ENCODE measurements at places on chromosomes 2 and 18.

DNA sequence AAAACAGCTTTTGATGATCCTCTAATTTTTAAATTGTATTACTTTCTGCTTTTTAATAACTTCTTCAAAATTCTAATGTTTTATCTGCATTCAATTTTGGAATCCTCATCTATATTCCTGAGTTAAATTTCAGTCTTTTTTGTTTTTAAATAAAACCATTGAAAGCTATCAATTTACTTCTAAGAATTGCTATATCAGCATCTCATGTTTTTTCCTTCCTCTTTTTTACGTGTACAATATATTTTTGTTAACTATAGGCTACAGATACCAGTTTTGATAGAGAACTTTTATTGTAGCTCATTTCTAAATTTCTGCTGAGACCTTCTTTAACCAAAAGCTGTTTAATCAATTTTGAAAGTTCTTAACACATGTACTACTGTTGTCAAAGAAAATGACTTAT lies 84.5 kb downstream of the SS18 start:
- DNase-seq, result no peak

GRCh38 chr2:199842631-199843395 lies 8.2 kb downstream of the FTCDNL1 start:
- no peak for DNase-seq

- no peak for DNase-seq
Observed at GRCh38 chr18:644395-645004, 13.0 kb upstream of the TYMS start.

DNA sequence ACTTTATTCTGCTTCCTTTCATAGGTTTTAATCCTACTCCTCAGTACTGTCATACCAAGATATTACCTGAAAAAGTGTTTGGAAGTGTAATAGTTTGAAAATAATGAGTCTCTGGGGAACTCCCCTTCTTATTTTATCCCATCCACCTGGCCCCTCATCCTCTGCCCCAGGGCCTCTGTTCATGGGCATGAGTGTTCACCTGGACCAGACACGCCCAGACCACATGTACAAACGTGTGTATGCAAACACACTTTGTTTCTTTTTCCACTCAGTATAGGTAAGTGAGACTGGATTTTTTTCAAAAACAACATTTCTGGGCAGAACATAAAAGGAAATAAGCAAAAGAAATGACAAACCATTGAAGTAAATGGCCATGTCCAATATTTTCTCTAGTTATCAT lies 62.1 kb upstream of the THSD7B start:
- DNase-seq, result no peak

GRCh38 chr2:59690849-59691248 lies 862.6 kb downstream of the BCL11A start:
- no peak for DNase-seq

- no peak for DNase-seq
Observed at GRCh38 chr2:235747786-235748091, 253.9 kb downstream of the AGAP1 start.

DNA sequence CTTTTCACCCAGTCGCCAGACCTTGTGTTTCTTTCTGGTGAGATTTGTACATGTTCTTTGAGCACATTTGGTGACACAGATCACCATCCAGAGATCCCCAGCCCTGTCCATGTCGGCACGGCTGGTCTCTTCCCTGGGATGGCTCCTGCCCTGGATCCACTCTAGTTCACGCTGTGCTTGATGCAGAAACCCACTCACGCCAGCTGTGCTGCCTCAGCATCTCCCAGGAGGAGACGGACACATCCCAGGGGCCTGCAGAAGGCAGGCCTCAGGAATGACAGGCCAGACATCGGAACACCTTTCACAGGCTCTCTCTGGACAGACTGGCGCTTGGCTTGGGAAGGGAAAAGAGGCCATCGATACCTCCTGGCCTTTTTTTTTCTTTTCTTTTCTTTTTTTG lies 203.6 kb downstream of the ACKR3 start:
- DNase-seq, result no peak

DNA sequence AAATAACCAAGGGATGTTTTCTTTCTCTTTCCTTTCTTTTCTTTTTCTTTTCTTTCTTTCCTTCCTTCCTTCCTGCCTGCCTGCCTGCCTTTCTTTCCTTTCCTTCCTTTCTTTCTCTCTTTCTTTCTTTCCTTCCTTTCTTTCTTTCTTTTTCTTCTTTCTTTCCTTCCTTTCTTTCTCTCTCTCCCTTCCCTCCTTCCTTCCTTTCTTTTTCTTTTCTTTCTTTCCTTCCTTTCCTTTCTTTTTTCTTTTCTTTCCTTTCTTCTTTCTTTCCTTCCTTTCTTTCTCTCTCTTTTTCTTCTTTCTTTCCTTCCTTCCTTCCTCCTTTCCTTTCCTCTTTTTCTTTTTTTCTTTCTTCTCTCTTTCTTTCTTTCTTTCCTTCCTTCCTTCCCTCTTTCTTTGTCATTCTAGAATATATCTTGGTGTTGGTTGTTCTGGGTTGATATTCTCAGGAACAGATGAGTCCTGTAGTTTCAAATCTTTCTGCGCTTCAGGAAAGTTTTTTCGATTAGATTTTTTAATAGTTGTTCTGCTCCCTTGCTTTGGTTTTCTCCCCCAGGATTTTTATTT lies 101.5 kb upstream of the FBXO11 start:
- no peak for DNase-seq

GRCh38 chr2:145360129-145360790 lies 840.3 kb upstream of the ZEB2 start:
- no peak for DNase-seq

GRCh38 chr2:191866675-191867506 lies 20.0 kb upstream of the CAVIN2 start:
- DNase-seq, result no peak

GRCh38 chr18:59311631-59312030 lies 6.8 kb downstream of the CPLX4 start:
- DNase-seq, result no peak

- no peak for DNase-seq
Observed at GRCh38 chr2:133218204-133218603, 350.1 kb downstream of the NCKAP5 start.

DNA sequence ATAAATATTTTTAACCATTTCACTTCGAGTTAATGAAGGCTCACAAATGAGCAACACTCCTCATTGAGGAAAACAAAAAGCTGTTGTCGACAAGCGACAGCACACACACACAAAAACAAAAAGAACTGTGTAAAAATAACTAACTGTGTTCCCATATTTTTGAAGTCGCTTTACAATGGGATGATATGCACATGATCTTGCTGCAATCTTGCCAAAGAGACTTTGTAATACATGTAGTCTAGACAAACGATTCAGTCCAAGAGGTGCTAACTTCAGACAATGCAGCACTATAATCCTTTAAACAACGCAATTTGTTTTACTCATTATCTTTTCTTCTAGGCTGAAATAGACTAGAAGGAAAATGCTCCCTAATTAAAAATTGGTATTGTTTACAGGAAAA lies 7.2 kb upstream of the USP34 start:
- DNase-seq, result no peak
